Stimulated activated CD8-positive, alpha-beta memory T cell treated with anti-CD3 and anti-CD28 coated beads, Interleukin-7, amount 100 ng/mL, for 48 hours (primary cell): ENCODE measurements at places on chromosomes 1 and 21.

DNA sequence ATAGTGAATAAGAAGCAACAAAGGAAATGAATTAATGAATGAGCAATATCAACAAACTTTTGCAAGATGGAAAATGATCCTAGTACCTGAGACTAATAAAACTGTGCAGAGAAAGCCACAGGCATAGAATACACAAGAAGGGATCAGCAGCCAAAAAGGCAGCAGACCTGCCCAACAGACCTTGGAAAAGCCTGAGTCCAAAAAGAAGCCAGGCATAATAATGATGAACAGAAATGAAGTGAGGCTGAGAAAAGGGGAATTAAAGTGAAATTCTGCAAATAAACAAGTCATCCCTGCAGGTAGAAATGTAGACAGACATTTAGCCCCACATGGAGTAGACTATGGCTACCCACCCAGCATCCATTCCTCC, 10.3 kb upstream of the PHTF1 start:
- no peak for DNase-seq

DNA sequence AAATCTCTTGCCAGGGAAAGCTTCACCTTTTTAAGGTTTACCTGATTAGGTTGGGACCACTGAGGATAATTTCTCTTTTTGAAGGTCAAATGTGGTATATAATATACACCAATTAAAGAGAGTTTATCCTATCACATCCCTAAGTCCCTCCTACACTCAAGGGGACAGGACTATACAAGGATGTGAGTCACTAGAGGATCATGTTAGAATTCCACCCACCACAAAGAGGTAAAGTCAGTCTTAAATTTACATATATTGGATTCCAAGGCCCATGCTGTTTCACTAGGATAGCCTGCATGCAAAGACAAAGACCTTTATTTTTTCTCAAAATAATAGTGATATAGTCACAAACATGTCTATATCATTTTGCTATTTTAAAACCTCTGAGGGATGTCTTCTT, 164.4 kb downstream of the GIPC2 start:
- no peak for DNase-seq

DNA sequence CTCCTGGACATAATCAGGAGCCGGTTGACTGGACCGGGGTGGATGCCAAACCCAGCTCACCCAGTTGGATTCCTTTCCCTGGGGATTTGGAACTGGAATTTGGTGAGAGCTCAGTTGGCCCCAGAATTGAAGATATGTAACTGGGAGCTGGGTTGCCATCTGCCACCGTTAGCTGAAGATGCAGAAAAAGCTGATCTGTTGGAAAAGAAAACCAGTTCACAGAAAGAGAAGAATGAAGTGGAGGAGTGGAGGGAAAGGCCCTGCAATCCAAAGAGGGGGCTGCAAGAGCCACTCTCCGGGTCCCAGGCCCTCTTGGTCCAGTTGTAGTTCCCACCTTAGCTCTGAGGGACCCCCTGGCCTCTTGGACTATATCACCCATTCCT, 16.0 kb downstream of the TEX35 start:
- no peak for DNase-seq

- no peak for DNase-seq
Measured at GRCh38 chr1:22691031-22691753, 19.4 kb upstream of the EPHB2 start.

- no peak for DNase-seq
Measured at GRCh38 chr1:204529371-204529895, 13.2 kb downstream of the MDM4 start.

DNA sequence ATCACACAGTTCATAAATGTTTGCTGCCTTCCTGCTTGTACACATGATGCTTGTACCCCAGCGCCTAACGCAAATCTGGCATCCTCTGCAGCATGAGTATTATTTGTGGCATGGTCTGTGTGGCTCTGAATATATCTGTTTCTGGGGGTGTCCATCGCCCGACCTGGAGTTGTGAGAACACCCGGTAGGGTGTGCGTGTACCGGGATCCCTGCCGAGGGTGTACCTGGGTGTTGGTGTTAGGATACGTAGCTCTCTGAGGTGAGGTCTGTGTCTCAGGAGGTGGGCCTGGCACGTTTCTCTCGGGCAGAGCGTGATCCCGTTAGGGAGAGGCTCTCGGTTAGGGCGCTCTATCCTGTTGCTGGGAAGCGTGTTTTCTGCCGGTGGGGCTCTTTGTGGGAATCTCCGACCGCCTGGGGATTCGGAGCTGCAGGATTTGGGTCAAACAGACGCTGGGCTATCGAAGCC, 10.4 kb upstream of the CDC20 start:
- DNase-seq: no peak

DNA sequence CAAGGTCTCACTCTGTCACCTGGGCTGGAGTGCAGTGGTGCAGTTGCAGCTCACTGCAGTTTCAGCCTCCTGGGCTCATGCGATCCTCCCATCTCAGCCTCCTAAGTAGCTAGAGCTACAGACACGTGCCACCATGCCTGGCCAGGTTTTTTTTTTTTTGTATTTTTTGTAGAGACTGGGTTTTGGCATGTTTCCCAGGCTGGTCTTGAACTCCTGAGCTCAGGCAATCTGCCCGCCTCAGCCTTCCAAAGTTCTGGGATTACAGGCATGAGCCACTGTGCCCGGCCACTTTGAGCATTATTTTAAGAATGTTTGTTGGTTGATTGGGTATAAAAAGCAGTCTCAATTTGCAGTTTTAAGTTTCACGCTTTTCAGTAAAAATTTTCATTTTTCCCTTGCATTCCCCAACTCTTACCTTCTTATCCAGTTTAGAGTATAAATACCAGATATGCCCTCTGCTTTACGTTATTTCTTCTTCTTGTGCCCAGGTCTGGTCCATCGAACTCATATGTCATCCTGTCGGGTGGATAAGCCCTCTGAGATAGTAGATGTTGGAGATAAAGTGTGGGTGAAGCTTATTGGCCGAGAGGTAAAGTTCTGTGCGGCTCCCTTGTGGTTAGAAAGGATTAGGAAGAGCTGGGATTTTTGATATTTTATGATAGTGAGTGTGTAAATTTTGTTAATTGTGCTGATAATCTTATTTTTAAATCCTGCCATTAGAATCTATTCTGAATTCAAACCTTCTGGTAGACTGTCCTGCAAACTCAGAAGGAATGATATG, 36.0 kb downstream of the FABP3 start:
- DNase-seq: no peak

- DNase-seq: no peak
Measured at GRCh38 chr21:38921511-38922251, 116.0 kb downstream of the ETS2 start.
